Stimulated activated CD8-positive, alpha-beta memory T cell treated with anti-CD3 and anti-CD28 coated beads, Interleukin-12 subunit alpha, Interleukin-12 subunit beta, amount 100 ng/mL, for 1 hour (primary cell): ENCODE measurements at places on chromosomes 6 and 20.
A peak's percentile ranks its signal among the peaks of the same experiment; 100 is the strongest.

- no peak for DNase-seq
Observed at GRCh38 chr20:57651881-57652605, 31.8 kb upstream of the ZBP1 start.

DNA sequence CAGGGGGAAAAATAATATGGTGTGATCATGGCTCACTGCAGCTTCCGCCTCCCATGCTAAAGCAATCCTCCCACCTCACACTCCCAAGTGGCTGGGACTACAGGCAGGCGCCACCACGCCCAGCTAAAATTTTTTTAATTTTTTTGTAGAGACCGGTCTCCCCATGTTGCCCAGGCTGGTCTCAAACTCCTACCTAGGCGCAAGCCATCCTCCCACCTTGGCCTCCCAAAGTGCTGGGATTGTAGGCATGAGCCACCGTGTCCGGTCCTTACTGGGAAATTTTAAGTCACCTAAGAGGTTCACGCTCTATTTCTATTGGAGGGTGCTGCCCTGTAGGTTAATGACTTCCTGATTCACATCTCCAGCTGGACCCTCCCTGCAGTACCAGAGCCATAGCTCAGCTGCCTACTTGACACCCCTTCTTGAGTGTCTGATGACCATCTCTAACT, 626 bp upstream of the CDK5RAP1 start:
- no peak for DNase-seq

- DNase-seq, result no peak
Observed at GRCh38 chr20:19993958-19994669, 23.0 kb upstream of the NAA20 start.

DNA sequence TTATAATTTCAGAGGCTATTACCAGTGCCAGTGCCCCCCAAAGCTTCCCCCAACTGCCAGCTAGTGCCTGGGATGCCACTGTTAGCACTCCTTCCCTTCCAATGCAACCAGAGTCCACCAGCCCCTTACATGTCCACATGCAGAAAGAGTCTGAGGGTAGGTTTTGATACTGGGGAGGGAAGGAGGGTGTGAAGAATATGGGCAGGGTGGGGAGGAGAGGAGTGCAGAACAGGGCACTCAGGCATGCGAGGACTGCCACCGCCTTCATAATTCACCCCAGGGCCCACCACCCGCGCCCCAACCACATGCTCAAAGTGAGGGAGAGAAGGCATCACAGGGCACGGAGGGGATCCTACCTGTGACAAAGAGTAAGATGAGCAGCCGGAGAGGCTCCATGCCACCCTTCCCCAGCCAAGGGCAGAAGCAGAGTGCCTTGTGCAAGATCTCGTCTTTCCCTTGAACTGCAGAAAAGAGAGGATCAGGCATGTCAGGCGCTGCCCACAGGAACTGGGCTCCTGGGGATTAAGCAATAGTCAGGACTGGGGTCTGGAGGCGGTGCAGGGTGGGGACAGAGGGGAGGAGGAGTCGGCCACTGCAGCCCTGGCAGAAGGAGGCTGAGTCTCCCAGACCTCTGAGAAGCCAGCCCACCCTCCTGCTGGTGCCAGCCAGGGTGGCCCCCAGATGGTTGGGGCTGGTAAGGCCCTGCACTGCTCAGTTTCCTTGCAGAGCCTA, at the start of gene TREM2:
Gene TREM2, minus strand, starts transcription at position 430 of the 732 bp plus-strand sequence. Its CDS starts 34 bp downstream, at position 396.
- DNase-seq, result no peak

GRCh38 chr20:46438156-46438750, 31.8 kb upstream of the ELMO2 start:
- no peak for DNase-seq

DNA sequence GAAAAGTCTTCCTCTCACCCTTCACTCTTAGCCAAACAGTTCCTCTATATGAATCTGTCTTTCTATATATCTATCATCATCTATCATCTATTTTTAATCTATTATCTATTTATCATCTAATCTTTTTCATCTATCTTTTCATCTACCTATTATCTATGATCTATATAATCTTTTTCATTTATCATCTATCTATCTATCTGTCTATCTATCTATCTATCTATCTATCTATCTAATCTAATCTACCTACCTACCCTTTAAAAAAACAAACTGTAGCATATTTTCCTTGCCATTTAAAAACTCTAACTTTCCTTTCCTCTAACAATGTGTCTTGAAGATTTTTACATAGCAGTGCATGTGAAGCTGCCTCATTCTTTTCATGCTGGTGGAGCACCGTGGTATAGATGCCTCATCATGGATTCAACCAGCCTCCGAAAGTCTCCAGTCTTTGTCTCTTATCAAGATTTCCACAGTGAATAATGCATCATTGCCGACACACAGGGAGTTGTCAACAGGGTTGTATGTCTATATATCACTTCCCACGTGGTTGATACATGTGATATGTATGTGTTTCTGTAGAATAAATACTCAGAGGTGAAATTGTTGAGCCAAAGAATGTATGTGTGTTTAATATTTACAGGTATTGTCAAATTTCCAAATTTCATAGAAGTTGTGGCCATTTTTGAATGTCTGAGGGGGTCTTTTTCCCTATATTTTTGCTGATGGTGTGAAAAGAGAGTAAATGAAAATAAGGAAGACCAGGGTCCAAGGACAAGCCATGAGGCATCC, 51.3 kb downstream of the VEGFA start:
- DNase-seq, result no peak

DNA sequence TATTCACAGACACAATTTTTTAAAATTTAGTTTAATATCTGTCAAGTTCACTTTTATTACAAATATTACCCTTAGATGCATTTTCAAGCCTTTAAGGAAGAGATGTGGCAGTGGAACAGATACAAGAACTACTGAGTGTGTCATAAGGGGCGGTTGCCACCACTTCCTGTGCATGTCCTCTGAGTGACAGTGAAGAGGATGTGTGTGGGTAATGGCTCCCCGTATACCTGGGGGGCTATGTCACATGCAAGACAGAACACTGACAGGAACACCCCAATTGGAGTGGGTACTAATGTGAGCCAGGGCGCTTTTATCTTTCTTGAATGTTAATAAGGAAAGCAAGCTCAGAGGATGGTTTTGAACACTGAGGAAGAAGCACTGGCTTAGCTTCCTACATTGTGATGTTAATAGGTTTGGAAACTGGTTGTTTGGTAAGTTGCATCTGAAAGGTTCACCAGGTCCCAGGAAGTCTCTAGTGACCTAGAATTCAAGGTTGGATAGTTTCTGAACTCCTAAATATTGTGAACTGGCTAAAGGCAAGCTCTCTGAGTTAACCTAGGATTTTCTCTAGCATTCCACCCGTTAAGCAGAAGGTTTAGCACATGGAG, 83.4 kb upstream of the ASF1A start:
- peak; percentile 45 for DNase-seq

GRCh38 chr20:53642196-53643030, 48.8 kb upstream of the ZNF217 start:
- DNase-seq, result no peak
